Mesothelial cell of epicardium (in vitro differentiated cells): ENCODE measurements at places on chromosomes 13 and 19.

- H3K4me1 ChIP-seq: peaks cover 34% of the 10 kb centered on the region
- peaks cover 31% of the 10 kb centered on the region for H3K36me3 ChIP-seq
- no peaks in the 10 kb centered on the region for H3K27me3 ChIP-seq
- no peak overlapping the region for H3K4me3 ChIP-seq
- DNase-seq: no peak
- H3K27ac ChIP-seq: peak overlapping the region; percentile 11
Measured at GRCh38 chr13:27080018-27080948, 91.3 kb downstream of the USP12 start.

GRCh38 chr13:95231393-95231792 lies 69.9 kb downstream of the ABCC4 start:
- no peak overlapping the region for H3K27ac ChIP-seq
- no peaks in the 10 kb centered on the region for H3K27me3 ChIP-seq
- DNase-seq: no peak
- no peak overlapping the region for H3K4me3 ChIP-seq

DNA sequence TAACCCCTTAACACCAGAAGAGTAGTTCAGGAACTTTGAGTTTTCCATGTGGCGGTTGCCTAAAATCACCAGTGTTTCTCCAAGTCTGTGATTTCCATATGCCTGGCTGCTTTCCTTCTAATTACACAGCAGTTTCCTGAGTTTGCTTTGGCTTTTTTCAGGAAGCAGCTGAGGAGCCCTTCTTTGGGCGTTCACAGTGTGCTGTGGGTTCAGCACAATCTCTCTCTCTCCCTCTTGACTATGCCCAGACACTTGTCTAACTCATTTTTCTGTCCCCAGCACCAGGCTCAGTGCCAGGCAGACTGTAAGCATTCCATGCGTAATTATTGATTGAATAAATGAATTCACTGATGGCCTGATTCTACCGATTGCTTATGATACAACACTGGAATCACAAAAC lies 19.7 kb downstream of the SCEL start:
- H3K27me3 ChIP-seq: no peaks in the 10 kb centered on the region
- H3K27ac ChIP-seq: no peak overlapping the region
- no peak overlapping the region for H3K4me3 ChIP-seq

- no peak for DNase-seq
- peak overlapping the region; percentile 73 for H3K27ac ChIP-seq
- H3K36me3 ChIP-seq: peaks cover 2% of the 10 kb centered on the region
- H3K4me3 ChIP-seq: no peak overlapping the region
- H3K4me1 ChIP-seq: peaks cover 56% of the 10 kb centered on the region
Measured at GRCh38 chr13:23470790-23471614, 37.5 kb upstream of the SACS start.
